ENCODE measurements at places on chromosomes 5 and 9. TPM values are rescaled to one million over a fixed set of nuclear protein-coding genes. Genes with fewer than 3 reads are reported as not detected.

DCTN3 gene
- 85.8 TPM for total RNA-seq

MRPL36 gene
- total RNA-seq: 58.5 TPM

SNX2 gene
- total RNA-seq: 44.8 TPM

GARNL3 gene
- total RNA-seq: 2.7 TPM

STK32A gene
- 0.38 TPM for total RNA-seq

STC2 gene
- 303 TPM for total RNA-seq

SMIM33 gene
- not detected for total RNA-seq

MYOZ3 gene
- 0.94 TPM for total RNA-seq

C5orf47 gene
- not detected for total RNA-seq

MRPL22 gene
- 31.5 TPM for total RNA-seq

IRX2 gene
- total RNA-seq: not detected
